ENCODE measurements at places on chromosomes 5 and 9. TPM values are rescaled to one million over a fixed set of nuclear protein-coding genes. Genes with fewer than 3 reads are reported as not detected.

GRCh38 chr5:107964722-107965121, 294.0 kb upstream of the EFNA5 start:
- DNase-seq: no peak

DNA sequence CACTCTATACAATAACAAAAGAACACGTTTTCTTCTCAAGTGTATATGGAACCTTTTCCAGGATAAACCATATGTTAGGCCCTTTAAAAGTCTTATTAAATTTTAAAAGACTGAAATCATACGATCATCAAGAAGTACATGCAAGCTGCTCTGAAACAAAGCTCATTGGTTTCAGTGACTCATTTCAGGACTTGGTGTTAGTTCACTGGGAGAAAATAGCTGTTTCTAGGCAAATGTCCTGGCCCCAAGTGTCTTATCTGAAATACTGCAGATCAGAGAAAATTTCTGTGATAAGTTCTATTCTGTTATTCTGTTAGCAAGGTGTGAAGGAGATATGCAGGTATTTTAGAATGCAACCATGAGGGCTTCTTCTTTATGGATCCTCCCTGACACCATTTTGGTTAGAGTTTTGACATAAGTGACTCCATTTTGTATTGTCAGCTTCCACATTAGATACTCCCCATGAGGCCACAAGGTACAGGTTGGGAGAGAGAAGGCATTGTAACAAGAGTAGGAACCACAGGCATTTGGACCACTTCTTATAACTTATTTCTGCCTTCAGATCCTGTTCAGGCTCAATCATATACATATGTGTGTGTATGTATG, 7.5 kb upstream of the CCDC180 start:
- no peak for DNase-seq

DNA sequence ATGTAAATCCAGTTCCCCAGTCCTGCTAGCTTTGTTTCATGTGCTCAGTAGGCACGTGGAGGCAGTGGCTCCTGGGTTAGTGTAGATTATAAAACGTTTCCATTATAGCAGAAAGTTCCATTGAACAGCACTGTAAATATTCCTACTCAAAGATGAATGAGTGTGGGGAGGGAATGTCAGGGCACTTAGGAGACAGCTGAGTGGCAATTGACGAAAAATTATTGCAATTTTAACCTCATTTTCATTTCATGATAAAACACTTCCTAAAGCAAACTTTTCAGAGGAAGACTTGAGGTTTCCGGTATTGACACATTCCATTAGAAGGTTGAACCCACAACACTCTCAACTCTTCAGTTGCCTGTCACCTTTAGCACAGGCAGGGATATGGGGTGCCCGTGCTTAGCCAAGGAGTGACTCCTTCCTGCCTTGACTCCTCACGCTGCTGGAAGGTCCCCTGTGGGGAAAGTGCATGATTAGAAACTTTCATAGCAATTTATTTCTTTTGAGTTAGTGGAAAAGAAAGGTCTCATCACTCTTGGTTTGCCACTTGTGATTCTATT, 41.2 kb downstream of the SLC46A2 start:
- DNase-seq: no peak

GRCh38 chr9:18754537-18754936, 278.5 kb downstream of the SAXO1 start:
- DNase-seq: no peak

- DNase-seq: no peak
These were observed 15.6 kb upstream of the SLC24A2 start for GRCh38 chr9:19804431-19804830.

DNA sequence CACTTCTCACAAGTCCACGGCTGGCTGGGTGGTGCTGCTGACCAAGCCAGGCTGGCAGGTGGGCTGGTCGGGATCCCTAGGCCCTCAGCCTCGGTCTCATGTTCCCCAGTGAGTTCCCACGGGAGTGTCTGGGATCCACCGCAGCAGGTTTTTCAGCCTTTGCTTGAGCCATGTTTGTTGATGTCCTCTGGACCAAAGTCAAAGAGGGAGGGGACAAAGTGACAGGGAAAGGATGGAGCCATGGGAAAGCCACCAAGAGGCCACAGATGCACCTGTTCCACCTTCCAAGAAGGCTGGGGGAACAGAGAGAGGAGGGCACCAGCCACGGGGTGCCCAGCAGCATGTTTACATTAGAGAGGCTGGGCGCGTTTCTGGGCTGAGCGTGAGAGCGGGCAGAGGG, 2.8 kb upstream of the UBAC1 start:
- no peak for DNase-seq

DNA sequence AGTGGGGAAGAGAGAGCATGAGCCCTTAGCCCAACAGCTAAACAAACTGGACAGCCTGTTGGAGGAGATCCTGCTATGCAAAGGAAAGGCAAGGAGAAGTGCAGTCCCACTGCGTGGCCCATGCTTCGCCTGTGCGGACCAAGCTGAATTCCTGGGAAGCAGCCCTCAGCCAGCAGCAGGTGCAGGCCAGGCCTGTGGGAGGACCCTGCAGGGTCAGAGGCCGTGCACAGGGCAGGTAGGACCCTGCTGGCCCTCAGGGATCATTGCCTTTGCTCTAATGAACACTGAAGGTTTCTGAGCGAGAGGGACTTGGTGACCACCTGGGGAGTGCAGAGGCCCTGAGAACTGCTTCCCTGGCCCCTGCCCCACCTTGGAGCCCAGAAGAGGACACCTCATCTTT, 6.0 kb upstream of the SLC6A19 start:
- no peak for DNase-seq

DNA sequence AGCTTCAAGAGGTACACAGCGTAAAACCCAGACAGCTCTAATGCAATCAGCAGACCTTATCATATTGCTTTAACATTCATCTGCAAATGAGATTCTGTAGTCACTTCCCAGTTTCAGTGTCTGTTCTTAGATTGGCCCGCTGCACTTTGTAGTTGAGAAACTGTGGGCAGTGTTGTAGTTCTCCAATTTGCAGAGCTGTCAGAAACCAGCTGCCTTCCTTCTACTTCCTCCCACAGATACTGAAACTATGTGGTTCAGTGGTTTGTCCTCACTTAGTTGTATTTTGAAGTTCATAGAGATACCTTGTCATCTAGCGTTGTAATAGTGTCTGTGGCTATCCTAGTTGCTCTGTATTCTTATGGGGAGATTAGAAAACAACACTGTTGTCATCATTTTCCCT, 39.6 kb upstream of the TRIM36 start:
- DNase-seq: no peak

GRCh38 chr9:127074561-127075548, 47.6 kb downstream of the ANGPTL2 start:
- no peak for DNase-seq

DNA sequence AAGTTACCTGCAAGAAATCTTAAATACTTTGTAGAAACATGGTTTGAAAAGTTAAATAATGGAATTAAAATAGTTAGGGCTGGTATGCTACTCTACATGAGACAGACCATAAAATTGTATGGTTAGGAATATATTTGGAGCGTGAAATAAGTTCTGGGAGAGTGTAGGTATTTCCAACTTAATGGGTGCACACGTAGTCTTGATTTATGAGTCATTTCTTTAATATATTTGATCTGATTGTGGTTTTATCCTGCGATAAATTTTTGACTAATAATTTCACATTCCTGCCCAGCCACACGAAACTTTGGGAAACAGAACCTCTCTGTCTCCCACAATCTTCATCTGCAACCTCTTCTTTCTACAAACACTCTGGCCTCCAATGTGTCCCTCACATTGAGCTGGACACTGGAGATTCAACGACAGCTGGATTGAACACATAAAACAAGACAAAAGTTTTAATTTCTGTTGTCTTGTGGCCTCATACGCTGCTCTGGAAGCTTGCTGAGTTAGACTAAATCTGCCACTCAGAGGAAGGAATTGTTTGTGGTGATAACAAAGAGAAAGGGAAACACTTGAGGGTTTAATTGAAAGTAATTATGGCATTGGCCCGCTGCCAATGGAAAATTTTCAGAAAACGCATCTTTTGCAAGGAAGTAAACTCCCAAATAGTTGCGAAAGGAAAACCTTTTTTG, 201.8 kb upstream of the ZNF608 start:
- peak; percentile 43 for DNase-seq

The IL9 gene
- not detected for polyA plus RNA-seq

The PAEP gene
- not detected for polyA plus RNA-seq

The CARD9 gene
- polyA plus RNA-seq: 0.14 TPM

Measured in mammary epithelial cell (primary cell).